ENCODE measurements at places on chromosomes 5 and 9. TPM values are rescaled to one million over a fixed set of nuclear protein-coding genes. Genes with fewer than 3 reads are reported as not detected.

GRCh38 chr9:4167728-4168127, 132.1 kb downstream of the GLIS3 start:
- no peak for DNase-seq

GRCh38 chr5:65062469-65063083, 293.8 kb downstream of the CWC27 start:
- DNase-seq: no peak

GRCh38 chr5:146419696-146420095, 27.4 kb upstream of the TCERG1 start:
- no peak for DNase-seq

- DNase-seq: no peak
These were observed 17.4 kb downstream of the ELOVL7 start for GRCh38 chr5:60826653-60827052.

DNA sequence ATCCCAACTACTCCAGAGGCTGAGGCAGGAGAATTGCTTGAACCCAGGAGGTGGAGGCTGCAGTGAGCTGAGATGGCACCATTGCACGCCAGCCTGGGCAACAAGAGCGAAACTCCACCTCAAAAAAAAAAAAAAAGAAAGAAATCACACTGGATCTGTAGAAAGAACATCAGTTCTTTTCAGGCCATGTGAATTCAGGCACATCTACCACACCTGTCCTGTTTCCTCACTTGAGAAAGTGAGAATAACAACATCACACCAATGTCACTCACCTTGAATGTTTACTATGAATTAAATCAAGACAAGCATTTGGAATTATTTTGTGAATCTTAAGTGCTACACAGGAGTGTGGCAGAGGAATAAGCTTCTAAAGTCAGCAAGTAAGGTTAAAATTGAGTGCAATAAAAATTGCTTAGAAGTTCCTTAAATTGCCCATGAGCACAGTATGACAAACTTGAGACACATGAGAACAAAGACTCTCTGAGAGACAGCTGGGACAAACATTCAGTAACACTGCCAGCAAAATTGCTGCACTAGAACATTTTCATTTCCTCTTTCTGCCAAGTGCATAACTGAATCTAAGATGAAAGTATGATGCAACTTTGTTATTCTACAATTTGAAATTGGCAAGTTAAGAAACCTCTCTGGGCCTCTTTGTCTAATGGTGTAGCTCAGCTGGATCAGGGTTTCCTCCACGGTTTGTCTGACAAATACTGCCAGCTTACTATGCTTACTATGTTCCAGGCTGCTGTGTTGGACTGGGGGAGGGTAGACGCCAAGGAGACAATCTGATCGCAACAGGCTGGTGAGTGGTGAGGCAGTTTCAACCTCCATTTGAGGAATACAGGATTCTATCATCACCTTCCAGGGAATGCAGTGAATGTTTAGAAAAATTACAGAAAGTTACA, 1.9 kb upstream of the RIC1 start:
- DNase-seq: no peak

DNA sequence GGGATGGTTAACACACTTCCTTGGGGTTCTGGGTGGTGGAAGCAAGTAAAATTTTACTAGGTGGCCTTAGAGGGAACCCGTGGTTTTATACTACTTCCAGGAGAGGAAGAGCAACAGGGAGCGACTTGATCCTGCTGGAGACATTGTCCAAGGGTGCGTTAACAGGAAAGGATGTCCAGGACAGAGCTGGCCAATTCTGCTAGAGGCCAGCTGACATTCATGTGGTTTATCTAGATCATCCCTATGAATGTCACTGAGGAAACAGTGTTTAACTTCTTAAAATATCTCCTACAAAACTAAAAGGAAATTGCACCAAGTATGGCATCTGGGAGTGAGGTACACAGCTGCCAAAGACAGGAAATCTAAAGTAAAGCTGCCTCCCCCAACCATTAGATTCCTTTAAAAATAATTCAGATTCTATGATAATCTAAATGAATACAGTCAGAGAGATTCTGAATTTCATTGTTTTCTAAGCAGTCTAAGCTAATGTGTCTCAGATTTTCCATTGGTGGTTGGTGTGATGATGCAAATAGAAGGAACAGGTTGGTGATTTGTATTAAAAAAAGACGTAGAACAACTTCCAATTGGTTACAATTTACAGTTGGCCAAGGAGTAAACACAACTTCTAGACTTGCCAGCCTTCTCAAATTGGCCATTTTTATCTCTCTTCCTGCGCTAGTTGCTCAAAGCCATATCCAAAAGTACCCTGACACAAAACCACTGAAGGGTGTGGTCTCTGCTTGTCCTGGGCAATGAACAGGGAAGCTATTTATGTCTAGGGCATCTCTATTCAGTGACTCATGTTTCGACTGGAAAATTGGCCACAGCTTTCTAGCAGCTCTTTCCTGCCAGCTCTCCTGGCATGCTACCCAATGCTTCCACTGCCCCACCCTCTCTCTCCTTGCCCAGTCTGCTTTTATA, 574.7 kb upstream of the MEF2C start:
- DNase-seq: no peak

- DNase-seq: no peak
These were observed 131.0 kb upstream of the BRINP1 start for GRCh38 chr9:119500072-119500771.

DNA sequence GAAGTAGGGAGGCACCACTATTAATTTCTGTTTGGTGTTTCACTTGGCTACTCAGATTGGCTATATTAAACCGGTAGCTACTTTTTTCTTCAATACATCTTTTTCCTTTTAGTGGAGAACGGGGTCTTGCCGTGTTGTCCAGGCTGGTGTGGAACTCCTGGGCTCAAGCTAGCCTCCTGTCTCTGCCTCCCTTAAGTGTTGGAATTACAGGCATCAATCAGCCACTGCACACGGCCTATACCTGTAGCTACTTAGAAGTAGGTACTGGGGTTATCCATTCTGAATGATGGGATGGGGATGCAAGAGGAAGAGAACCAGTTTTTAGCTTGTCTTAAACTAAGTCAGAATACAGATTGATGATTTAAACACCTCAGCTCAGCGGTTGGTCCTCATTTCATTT, 1.7 kb downstream of the UBE2D2 start:
- no peak for DNase-seq

DNA sequence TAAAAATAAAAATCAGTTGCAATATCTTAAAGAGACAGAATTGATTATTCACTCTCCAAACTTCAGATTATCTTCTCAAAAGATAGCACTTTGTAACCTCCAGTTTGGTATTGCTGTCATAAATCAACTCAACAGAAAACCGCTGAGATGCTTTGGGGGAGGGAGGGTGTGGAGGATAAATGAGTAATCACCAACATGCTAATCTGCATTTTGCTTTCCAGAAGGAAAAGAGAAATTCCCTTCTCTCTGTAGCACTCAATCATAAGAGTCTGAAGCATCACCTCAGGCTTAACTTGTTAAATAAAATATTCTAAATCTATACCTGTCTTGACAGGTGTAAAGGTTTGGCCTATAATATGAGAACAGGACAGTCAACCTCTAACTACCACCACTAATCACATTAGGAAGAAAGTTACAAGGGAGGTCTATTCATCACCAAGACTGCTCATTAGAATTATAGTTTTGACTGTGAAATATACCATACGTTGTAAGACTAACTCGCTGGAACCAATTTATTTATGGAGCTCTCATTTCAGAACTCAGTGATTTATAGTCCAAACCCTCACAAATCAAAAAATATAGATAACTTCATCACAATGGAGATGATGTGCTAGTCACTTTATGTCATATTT, 89.0 kb downstream of the PIK3R1 start:
- DNase-seq: no peak

DNA sequence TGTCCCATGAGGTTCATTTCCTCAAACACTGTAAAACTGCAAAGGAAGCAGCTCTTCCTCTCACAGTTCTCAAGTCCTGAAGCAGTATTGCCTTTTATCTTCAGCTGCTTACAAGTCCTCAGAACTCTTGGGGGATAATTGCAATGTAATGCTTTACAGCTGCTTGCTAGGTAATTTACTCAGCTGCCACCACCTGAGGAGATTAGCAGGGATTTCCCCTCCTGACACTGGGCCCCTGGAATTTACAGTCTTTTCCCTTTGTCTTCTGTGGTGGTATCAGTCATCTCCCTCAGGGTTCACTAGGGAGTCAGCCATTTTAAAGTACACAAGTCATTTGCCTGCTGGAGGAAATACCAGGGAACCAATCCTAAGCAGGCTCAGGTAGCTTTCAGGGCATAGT, 754.3 kb upstream of the GRAMD2B start:
- peak; percentile 33 for DNase-seq

GRCh38 chr5:14460844-14461398, 120.7 kb upstream of the OTULINL start:
- no peak for DNase-seq

GRCh38 chr9:126068534-126069230, 257.9 kb upstream of the MVB12B start:
- no peak for DNase-seq

DNA sequence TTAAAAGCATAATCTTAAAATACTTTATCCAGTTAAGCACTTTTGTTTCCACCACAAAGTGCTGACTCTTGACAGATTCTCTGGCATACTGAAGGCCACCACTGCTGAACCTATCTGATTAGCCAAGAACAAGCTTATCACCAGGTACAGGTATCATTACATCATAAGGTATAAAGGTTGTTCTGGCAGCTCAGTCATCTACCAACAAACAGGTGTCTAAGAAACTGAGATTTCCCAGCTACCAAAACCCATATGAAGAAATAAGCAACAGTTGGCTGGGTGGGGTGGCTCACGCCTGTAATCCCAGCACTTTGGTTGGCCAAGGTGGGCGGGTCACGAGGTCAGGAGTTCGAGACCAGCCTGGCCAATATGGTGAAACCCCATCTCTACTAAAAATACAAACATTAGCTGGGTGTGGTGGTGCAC, 5.0 kb downstream of the MTMR12 start:
- DNase-seq: no peak

GRCh38 chr9:93575796-93576257, 557 bp upstream of the PHF2 start:
- peak; percentile 68 for DNase-seq

GRCh38 chr5:151251001-151251551, 1.9 kb upstream of the GM2A start:
- DNase-seq: no peak

DNA sequence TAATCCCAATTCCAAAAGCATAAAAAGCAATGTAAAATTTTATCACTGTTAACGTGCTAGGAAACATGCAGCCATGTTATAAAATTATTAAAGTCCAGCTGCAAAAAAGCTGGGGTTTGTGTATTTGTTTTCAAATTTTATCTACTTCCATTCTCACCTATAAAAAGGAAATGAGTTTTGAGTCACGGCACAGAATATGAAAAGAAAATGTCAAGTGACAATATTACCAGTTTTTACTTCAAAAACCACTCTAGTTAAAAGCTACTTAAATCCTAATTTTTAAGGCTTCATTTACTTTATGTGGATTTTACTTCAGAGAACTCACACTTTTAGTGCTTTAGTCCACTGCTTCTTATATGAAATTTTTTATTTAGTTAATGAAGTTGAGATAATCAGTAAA, 72.7 kb upstream of the IFNE start:
- no peak for DNase-seq

DCANP1 gene
- polyA plus RNA-seq: not detected

- no peak for DNase-seq
These were observed 339.1 kb upstream of the CCNH start for GRCh38 chr5:87751824-87752223.

DNA sequence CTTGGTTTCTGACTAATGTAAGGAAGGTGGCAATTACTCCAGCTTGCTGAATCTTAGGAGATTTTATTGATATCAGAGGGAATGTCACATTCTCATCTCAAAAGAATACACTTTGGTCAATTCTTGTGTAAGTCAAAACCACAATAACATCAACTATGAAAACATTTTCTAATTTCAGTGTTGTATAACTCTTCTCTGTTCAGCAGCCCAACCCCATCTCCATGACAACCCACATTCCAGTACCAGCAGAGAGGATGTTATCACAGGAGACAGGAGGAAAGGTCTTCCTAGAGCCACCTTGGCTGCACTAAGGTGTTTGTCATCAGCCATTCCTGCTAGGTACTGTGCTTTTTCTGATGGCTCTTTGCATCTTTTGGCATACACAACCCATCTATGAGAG, 529.1 kb upstream of the BRINP1 start:
- no peak for DNase-seq

DNA sequence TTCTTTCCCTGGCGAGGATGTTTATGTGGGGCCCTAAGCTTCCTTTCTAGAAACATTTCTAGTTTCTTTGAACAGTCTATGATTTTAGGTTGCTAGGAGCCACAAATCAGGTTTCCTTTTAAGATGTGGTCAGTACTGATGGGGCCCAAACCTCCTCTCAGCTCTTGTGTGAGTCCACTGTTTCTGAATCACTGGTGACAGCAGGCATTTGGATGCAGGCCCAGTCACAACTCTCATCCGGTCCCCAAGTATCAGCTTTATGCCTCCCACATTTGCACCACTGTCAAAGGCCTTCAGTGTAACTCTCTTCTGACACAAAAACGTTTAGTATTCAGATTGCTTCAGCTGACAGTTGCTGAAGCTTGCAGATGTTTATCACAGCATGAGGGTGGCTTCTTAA, 7.8 kb downstream of the DMRT2 start:
- DNase-seq: no peak

DNA sequence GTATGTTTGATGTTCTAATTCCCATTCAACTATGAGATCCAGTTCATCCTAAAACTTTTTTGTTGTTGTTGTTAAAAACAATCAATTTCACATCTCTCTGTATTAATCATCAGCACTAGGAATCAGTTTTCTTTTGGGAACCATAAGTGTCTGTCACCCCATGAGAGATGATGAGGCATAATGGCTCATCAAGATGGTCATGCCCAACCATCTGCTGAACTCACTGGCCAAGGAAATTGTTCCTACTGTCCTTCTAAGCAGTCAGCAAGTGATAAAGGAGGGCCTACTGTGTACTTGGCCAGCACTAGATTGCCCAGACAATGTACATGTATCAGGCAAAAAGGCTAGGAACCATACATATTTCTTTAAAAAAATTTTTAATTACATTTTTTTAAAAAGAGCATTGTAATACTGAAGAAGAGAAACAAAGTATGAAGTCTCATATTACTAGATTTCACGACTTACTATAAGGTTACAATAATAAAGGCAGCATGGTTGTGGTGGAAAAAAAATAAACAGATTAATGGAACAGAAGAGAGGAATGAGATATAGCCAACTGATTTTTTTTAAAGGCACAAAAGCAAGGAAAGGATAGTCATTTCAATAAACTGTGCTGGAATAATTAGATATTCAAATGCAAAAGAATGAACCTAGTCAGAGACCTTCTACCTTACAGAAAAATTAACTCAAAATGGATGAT, 458.3 kb downstream of the SPOCK1 start:
- no peak for DNase-seq

RANBP6 gene
- polyA plus RNA-seq: 9.4 TPM

DNA sequence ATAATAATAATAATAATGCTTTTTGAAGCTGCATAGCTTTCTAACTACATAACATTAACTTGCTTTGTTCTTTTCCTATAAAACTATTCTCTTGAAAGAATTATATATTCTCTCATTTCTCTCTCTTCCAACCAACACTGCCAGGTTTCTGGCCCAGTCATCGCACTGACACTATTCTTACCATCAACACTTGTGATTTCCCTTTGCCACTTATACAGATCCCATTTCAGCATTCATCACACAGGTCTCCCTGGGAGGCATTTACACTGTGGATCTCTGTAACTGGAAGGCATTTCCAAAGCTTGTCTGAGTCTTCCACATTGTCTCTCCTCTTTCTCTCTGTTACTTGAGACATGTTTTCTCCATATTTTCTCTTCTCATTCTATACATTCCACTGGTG, 777.8 kb upstream of the ACO1 start:
- DNase-seq: no peak
